Adipocyte (in vitro differentiated cells): ENCODE measurements at places on chromosomes 16 and 17.

GRCh38 chr16:1093284-1094123 is 2.5 kb downstream of the C1QTNF8 start:
- no peak for DNase-seq

- DNase-seq, result no peak
Observed at GRCh38 chr16:65038100-65038499, 83.8 kb downstream of the CDH11 start.

DNA sequence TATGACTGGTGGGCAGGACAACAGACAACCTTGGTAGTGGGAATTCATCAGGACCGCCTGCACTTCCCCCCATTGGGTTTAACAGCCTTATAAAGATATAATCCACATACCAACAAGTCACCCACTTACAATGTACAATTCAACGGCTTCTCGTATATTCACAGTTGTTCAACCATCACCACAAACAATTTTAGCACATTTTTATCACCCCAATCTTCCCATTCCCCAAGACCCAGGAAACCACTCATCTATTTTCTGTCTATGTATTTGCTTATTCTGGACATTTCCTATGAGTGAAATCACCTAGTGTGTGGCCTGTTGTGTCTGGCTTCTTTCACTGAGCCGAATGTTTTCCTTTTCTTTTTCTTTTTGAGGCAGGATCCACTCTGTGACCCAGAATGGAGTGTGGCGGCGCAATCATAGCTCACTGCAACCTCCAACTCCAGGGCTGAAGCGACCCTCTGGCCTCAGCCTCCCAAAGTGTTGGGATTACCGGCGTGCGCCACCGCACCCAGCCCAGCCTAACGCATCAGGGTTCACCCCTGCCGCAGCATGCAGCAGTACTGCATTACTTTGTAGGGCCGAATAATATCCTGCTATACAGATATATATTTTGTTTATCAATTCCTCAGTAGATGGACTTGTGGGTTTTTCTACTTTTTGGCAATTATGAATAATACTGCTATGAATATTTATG is 10.9 kb downstream of the ANKS3 start:
- DNase-seq, result no peak

- no peak for DNase-seq
Observed at GRCh38 chr17:59547131-59547915, 18.1 kb upstream of the DHX40 start.

DNA sequence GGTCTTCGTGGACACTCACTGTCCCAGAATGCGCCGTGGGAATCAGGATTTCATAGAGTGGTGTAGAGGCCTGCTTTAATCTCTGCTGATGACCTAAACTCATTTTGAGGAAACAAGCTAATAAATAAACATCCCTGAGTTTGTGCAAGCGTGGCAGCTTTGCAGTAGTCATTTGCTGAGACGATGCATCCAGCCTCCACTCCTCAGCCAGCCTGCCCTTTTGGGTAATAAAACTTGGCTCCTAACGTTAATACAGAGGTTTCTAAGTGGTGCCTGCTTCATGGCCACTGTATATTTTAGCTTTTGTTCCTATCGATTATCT is 1.3 kb downstream of the DGKE start:
- DNase-seq, result no peak

DNA sequence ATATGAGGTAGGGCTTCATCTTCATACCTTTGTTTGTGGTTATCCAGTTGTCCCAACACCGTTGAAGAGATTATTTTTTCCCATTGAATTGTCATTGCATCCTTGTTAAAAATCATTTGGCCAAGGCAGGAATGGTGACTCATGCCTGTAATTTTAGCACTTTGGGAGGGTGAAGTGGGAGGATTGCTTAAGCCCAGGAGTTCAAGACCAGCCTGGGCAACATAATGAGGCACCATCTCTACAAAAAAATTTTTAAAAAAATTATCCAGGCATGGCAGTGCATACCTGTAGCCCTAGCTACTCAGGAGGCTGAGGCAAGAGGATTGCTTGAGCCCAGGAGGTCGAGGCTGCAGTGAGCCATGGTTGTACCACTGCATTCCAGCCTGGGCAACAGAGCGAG is 223.9 kb downstream of the TANC2 start:
- no peak for DNase-seq

GRCh38 chr16:60304720-60305119 is 1570.6 kb upstream of the GOT2 start:
- no peak for DNase-seq
